ENCODE measurements at places on chromosomes 12 and 14.

DNA sequence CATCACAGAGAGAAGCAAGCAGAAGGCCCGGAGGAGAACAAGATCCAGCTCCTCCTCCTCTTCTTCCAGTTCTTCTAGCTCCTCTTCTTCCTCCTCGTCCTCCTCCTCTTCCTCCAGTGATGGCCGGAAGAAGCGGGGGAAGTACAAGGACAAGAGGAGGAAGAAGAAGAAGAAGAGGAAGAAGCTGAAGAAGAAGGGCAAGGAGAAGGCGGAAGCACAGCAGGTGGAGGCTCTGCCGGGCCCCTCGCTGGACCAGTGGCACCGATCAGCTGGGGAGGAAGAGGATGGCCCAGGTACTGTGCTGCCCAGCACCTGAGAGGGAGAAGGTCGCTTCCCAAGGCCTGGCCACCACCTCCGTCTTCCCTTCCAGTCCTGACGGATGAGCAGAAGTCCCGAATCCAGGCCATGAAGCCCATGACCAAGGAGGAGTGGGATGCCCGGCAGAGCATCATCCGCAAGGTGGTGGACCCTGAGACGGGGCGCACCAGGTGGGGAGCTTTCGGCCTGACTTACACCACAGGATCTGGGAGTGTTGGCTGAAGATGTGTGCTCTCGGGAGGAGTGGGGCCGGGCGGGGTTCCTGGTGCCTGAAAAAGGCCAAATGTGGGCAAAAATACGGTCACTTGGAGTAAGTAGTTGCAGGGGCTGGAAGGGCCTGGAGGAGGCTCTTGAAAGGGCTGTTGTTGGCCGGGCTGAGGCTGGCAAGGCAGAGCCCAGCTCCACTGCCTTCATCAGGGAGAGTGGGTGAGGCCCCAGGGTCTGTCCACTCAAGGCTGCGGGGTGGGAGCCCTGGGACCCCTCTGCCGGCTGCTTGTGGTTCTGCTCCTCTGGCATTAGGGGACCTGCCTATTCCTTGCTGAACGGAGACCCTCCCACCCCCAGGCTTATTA is 1.4 kb downstream of the ARL6IP4 start:
- DNase-seq = no peak

- DNase-seq = no peak
Measured at GRCh38 chr14:102418169-102418852, 55.6 kb downstream of the TECPR2 start.

- DNase-seq = no peak
Measured at GRCh38 chr12:71626768-71627167, 36.9 kb downstream of the ZFC3H1 start.

GRCh38 chr14:68312300-68312699 is 480.6 kb downstream of the ZFP36L1 start:
- DNase-seq = no peak

DNA sequence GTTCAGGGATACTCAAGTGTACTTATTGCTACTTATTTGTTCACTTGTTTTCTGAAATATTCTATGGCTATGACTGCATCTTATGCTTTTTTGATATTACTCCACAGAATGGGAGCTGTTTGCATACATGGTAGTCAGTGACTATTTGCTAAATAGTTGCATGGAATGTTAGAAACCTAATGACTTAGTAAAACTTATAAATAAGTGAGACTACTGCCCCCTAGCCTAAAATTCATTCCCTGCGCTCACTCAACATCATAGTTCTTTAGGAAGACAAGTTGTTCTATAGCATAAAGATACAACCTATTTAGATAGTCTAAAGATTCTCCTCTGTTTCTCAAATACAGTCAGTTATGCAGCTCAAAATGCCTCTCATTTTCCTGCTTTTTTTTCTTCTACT is 305.5 kb downstream of the CEP128 start:
- DNase-seq = no peak

DNA sequence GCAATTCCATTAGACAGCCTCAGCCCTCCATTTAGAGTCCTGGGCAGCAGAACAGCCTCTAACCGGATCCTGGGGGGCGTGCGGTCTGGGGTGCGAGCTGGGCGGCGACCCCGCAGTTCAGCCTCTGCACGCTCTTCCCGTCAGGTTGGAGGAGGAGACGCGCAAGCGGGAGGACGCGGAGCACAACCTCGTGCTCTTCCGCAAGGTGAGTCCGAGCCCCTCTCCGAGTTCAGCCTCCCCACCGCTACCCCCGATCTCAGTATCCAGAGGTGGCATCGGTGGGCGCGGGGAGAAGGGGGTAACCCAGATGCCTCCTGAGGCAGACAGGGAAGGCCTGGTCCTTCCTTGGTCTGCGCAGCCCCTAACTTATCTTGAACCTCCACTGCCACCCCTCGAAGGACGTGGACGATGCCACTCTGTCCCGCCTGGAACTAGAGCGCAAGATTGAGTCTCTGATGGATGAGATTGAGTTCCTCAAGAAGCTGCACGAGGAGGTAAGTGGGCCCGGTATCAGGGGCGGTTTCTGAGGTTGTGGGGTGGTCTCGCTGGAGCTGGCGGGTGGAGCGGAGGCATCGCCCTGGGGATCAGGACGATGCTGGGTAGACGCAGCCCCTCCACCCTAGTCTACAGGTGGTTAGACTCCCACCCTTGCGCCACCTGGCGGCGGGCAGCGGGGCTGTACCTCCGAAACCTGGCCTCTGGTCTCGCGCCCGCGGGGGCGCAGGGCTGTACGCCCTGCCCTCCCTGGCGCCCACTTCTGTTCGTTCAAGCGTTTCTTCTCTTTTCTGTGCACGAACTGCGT is 1.3 kb downstream of the PRPH start:
- peak; percentile 56 for DNase-seq

DNA sequence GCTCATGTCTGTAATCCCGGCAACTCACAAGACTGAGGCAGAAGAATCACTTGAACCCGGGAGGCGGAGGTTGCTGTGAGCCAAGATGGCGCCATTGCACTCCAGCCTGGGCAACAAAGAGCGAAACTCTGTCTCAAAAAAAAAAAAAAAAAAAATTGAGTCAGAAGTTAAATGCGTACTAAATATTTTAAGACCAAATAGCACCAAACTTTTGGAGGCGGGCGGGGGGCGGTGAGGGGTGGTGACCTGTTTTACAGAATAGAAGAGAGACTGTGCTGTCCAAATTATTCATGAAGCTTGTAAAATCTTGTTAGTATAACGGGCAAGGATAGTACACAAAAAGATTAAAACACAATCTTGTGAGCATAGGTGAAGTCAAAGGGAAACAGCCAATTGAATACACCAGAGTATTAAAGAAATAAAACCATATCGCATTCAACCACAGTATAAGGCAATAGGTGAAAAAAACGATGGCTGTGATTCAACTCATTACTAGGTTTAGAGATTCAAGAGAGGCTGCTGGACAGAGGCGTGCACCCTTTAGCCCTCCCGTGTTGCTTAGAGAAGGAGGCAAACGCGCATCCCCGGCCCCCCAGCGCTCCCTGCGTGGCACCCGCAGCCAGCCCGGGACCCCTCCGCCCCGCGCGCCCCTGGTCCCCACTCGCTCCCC is 571 bp downstream of the ZNF891 start:
- no peak for DNase-seq

DNA sequence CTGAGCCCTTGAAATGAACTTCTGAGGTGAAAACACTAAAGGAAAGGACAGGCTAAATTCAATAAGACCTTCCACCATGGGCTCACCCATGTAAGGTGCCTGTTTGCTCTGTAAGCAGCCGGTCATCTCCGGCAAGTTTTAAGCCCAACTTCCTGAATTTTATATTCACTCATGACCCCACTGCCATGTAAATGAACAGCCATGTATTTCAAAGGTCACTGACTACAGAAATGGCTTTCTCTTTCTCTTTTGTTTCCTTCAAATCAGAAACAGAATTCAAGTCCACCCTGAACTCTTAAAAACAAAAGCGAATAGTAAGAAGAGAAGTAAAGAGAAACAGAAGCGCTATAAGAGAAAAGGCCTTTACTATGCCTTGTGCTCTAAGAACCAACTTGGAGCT is 61.7 kb upstream of the OVCH1 start:
- DNase-seq = no peak

GRCh38 chr14:49931523-49931922 is 38.6 kb downstream of the ARF6 start:
- DNase-seq = no peak

DNA sequence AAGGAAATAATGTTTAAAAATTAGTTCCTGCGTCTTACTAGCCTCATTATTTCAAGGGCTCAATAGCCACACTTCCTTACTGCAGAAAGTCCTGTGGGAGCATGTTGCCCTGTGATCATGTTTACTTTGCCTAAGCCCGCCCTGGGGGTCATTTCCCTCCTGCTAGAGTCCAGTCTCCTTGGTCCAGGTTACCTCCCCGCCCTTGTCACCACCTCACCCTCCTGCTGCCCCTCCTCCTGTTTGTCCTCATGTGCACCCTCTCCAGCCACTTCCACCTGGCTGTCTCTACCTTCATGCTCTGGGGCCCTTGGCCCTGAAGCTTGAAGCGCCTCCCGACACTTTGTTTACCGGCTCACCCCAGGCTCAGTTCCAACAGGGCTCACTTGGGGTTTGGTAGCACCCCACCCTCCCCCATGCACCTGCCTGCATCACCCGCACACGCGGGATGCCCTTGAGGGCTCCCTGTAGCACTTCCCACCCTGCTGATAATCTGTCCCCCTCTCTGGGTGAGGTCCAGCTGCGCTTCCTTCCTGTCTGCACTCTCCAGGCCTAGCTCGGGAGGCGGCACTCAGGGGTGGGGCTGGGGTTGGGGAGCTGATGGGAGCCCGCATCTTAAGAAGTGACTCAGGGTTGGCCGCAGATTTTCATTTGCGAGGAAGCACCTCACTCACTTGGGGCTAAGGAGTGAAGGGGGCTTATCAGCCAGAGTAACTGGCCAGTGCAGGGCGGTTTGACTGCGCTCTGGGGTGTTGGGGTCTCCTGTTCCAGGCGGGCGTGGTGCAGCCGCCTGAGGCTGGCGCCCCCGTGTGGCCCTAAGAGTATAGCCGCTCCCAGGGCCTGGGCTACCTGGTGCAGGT is 40.1 kb downstream of the SMIM41 start:
- no peak for DNase-seq

DNA sequence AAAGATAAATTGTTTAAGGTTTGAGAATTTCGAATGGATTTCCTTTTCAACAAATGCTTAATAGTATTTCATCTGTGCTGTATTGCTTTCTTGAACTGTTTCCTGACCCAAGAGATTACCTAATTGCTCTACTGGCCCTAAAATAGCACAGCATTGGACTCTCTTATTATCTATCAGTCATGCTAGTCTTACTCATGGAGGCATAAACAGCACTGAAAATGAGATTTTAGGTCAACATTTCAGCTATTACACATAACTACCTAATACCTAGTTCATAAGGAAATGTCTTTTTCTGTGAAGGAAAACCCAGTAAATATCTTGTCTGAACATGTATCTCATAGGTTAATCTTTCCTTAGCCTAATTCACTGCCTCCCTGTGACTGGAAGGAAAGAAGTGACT is 4.3 kb upstream of the ABCD2 start:
- no peak for DNase-seq

- no peak for DNase-seq
Measured at GRCh38 chr14:96136371-96137005, 68.2 kb upstream of the BDKRB2 start.

- no peak for DNase-seq
Measured at GRCh38 chr14:36973806-36974442, 198.5 kb downstream of the SLC25A21 start.

GRCh38 chr12:80190001-80190400 is 90.7 kb downstream of the OTOGL start:
- no peak for DNase-seq

All from stimulated activated CD8-positive, alpha-beta memory T cell treated with anti-CD3 and anti-CD28 coated beads, Interleukin-7, amount 100 ng/mL, for 48 hours (primary cell).